Stimulated activated CD4-positive, alpha-beta T cell treated with anti-CD3 and anti-CD28 coated beads, Interleukin-1b, Interleukin-23, amount 100 ng/mL, for 1 hour (primary cell): ENCODE measurements at places on chromosomes 12 and 14.

- DNase-seq = peak; percentile 63
Observed at GRCh38 chr12:107320033-107320928, 226.9 kb upstream of the CRY1 start.

- DNase-seq = no peak
Observed at GRCh38 chr12:99027461-99027860, 382.4 kb downstream of the APAF1 start.

DNA sequence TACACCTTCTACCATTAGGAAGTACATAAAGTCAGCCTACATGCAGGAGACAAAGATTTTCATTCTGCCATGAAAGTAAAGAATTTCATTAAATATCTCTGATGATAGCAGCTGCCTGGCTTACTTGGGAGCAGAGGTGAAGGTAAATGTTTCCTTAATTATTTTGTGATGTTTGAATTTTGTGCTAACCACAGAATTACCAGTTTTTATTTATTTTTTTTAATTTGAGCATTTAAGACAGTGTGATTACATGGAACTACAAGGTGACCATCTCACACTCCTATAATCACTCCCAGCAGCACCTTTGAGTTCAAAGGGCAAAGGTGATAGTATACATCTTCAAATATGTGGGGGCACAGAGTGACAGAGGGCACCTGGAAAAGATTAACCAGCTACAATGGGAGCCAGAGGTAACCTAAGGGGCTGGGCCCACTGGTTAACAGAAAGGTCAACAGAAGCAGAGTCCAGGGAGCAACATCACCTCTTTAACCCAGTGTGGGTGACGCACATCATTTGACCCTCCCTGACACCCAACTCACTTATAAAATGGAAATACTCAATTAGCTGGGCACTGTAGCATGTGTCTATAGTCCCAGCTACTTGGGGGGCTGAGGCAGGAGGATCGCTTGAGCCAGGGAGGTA, 65.0 kb downstream of the GCH1 start:
- DNase-seq = no peak

GRCh38 chr14:76490735-76491134, 114.8 kb downstream of the ESRRB start:
- no peak for DNase-seq

- DNase-seq = no peak
Observed at GRCh38 chr12:70317781-70318180, 48.3 kb upstream of the KCNMB4 start.

GRCh38 chr14:103725739-103726395, 10.3 kb downstream of the ZFYVE21 start:
- DNase-seq = no peak

DNA sequence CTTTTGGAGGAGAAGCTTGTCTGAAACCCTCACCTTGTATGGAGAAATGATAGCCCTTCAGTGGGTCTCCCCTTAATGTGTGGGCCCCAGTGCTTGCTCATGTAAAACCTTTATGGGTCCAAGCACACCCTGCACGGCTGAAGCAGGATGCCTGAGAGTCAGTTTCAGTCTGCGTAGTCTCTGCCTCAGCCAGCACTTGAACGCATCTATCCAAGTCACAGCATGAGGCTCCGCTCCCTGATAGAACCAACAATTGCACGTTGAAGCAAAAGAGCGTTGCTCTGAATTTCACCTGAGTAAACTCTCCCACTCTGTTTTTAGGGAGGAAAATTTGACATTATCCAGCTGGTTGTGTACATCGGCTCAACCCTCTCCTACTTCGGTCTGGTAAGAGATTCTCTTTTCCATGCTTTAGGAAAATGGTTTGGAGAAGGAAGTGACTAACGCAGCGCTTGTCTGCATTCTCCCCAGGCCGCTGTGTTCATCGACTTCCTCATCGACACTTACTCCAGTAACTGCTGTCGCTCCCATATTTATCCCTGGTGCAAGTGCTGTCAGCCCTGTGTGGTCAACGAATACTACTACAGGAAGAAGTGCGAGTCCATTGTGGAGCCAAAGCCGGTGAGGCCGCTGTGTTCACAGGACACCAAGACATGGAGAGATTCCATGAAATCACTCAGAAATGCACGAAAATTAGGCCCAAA, 33.0 kb upstream of the P2RX4 start:
- no peak for DNase-seq

GRCh38 chr12:50572760-50573159, 68.0 kb downstream of the DIP2B start:
- DNase-seq = no peak

GRCh38 chr14:22838631-22839041, 2.3 kb downstream of the MMP14 start:
- DNase-seq = no peak

- no peak for DNase-seq
Observed at GRCh38 chr14:73744175-73744867, 30.1 kb upstream of the PNMA1 start.

DNA sequence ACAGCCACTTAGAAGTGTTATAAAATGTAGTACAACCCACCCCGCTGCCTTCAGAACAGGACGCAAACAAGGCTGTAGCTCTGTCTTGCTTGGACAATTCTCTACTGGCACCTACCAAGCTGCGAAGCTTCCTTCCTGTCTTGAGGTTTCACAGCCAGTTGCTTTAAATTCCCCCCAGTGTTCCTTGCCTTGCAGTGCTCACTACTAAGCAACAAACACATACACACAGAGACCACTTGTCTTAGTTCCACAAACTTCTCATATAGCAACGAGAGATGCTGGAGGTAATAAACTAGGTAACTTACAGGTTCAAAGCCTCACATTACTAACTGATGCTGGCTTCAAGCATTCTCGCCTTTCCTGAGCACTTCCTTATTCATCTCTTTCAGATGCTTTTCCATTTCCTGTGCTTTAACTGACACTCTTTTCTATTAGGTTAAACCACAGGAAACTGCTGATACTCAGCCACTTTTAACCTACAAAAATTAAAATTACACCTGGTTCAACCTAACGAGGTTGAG, 91.5 kb upstream of the PTGDR start:
- DNase-seq = no peak

GRCh38 chr12:124869059-124869665, 5.5 kb upstream of the SCARB1 start:
- DNase-seq = no peak

DNA sequence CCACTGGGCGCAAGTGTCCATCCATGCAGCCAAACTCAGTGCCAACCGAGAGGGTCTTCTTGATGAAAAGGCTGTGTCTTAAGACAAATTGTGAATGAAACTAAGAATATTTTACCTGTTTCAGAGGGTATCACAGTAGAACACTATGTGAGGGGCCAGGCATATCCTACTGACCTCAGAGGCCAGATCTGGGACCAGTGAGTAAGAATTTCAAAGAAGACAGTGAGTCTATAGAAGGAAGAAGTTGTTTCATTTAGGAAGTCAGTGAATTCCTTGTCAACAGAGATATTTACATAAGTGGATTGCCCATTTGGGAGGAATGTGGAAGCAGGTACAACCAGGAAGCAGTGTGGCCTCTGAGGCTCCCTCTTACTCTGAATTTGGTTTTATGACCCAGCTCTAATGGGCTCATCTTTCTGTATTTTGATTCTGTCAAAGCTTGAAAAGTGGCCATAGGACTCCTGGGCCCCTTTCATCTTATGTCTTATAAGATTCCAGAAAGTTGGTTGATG, 137.4 kb downstream of the ZNF664 start:
- DNase-seq = no peak

DNA sequence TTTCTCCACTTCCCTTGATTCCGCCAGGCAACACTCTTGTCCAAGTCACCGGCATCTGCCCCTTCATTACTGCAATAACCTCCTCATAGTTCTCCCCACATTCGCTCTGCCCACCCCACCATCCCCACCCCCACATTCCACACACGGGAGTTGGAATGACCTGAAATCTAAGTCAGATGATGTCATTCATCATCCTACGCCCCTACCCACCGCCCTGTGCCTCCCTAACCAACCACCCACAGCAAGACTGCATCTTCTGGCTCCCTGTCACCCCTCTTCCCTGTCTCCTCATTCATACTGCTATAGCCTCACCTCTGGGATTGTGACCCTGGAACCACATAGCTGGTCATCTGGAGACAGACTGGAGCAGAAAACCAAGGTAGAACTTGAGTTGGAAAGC, 7.9 kb upstream of the PWP1 start:
- DNase-seq = no peak

DNA sequence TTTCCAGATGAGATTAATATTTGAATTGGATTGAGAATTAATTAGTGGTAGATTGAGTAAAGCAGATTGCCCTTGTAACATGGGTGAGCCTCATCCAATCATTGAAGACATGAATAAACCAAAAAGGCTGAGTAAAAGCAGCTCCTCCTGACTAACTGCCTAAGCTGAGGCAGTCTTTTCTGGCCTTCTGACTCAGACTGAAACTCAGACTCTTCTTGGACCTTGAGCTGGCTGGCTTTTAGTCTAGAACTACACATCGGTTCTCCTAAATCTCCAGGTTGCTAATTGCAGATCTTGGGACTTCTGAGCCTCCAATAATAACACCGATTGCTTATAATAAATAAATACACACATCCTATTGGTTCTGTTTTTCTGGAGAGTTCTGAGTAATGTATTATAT, 24.0 kb downstream of the FKBP11 start:
- no peak for DNase-seq

DNA sequence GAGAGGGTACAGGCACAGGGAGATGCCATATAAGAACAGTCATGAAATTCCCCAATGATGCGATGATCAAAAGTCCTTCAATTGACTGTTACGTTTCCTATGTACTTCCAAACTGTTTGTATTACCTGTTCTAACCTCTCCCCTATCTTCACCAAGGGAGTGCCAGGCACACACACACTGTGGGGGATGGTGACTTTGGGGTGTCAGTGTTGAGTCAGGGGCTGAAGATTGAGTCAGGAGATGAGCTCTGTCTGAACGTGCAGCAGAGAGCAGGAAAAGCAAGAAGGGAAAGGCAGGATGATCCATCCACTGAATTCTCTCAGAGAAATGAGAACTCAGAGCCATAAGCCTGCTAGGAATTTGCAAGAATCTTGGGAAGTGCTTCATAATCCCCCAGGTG, 153.4 kb downstream of the EFCAB11 start:
- no peak for DNase-seq

DNA sequence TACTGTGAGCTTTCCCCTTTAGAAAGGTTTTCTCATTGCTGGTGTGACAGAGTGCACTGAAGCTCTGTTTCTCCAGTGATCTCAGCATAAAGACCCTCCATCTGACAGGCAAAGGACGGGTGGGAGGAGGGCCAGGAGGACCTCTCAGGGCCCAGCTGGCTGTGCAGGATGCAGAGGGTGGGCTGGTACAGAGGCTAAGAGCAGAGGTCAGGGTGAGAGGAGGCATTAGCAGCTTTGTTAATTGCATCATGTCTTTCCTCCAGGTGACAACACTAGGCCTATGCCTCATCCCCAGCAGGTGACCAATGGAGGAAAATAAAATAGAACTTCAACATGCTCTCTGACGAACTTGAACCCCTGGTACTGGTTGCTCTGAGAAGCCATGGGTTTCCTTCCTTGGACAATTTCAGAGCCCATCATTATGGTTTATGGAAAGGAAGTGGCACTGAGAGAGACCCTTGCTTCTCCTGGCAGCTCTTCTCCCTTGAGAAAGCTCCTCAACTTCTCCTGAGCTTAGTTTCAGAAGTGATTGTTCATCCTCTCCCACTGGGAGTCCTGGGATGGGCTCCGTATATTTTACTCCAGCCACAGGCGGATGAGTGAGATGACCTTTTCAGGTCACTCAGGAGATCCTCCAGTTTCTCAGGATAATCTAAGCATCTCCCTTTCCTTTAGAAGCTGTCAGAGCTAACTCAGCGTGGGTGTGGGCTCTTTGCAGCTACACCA, 45.8 kb upstream of the ATP23 start:
- DNase-seq = no peak

DNA sequence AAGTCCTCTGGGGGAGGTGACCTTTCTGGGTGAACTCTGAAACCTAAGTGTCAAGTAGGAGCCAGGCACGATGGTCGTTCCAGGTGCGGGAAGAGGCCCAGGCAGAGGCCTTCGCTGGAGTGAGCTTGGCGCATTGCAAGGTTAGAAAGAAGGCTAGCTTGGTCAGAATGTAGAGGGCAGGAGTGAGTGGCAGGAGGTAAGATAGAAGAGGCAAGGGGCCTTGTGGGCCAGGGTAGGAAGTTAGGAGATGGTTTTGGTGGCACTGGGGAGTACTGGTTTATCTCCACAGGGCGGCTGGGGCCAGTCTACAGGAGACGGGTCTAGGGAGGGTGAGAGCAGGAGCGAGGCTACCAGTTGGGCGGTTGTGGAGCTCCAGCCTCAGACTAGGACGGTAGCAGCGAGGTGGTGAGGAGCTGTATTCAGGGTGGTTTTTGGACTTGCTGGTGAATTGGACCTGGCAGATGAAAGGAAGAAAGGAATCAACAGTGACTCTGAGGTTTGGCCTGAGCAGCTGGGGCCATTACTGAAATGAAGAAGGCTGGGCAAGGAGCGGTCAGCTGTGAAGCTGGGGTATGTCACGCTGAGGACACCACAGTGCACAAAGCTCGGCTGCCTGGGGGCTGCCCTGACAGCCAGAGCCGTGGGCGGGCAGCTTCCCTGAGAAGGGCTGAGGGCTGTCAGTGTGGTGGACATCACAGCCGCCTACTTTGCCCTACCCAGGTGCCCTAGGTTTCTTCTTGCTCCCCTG, 9.0 kb downstream of the MLXIP start:
- DNase-seq = no peak

DNA sequence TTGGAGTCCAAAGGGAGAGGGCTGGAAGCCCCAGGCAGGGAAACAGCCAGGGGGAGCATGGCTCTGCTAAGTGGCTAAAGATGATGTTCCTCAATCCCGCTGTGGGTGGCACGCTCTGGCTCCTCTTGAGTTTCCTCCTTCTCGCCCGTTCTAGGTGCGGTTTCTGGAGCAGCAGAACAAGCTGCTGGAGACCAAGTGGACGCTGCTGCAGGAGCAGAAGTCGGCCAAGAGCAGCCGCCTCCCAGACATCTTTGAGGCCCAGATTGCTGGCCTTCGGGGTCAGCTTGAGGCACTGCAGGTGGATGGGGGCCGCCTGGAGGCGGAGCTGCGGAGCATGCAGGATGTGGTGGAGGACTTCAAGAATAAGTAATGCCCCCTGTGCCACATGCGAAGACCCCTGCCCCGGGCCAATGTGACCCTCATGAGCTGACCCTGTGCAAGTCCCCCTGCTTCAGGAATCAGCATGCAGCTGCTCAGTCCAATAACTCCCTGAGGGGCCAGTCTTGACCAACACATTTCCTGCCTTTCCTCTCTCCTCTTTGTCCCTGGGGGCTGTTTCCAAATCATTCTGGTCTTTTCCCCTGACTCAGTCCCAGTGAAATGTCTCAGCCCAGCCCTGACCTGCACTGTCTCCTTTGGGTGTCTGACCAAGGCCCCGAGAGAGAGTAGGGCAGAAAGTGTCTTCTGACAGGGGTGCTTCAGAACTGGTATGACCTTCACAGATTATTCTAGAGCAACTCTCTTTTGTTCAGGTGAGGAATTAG, 2.1 kb downstream of the KRT7 start:
- no peak for DNase-seq

GRCh38 chr14:39957290-39957689, 525.1 kb upstream of the FBXO33 start:
- DNase-seq = no peak

GRCh38 chr14:39430762-39431415, 1.3 kb downstream of the FBXO33 start:
- no peak for DNase-seq
